ENCODE measurements at places on chromosomes 4 and X.

DNA sequence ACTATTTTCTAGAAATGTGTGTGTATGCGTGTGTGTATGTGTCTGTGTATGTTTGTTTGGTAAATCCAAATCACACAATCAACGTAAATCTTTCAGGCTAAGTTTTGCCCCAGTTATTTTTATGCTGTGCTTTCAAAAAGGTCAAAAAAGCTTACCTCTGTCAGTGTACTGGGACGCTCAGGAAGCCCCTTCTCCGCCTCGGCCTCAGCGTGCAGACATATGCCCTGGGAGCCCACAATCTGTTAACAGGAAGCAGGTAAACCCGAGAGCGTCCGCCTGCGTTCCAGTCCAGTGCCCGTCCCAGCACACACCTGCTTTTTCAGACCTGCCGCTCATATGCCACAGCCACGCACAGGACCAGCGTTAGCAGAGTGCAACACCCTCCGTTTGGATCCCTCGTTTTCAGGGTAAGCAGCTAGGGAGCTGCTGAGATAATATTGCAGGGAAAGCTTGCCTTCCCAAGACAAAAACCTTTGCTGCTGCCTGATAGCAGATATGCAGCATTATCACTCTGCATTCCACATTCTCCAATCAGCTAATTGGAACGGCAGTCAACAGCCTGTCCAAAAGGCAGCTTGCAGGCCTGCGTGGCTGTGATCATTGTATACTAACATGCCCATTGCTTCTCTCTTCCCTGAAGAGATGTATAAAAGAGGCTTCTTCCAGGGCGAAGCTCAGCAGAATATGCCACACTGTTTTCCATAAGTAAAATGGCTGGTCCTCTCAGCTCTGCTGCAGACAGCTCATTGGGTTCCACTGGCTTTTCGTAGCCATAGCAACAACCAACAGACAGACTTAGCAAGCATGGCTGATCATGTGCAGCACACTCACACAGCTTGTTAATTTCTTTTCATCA lies at the start of gene SORBS2:
TSS of gene SORBS2 (minus strand) at position 686 of the 856 bp plus-strand sequence. CDS start 121,623 bp downstream, outside the sequence.
- DNase-seq = no peak

- DNase-seq = no peak
Observed at GRCh38 chr4:166043801-166044200, 170.8 kb downstream of the TLL1 start.

DNA sequence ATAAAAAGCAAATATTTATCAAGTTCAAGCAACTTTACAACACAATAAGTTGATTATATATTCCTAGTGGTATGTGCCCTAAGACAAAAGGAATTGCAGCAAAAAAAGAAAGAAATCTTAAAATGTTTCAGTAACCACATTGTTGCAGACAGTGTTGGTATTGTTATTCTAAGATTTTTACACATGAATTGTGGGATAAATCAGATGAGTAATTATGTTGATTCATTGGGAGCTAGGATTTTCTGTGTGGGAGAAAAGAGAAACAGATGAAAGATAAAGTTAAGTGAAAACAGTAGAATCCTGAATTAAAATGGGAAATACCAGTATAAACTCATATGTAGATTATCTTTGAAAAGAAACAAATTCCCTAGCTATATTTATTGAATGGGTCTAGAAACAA lies 362.4 kb downstream of the PPP3CA start:
- DNase-seq = no peak

GRCh38 chrX:78945186-78945912 lies at the start of gene P2RY10:
P2RY10 (plus strand) TSS chrX:78945391; CDS start chrX:78960521, 15,130 bp downstream.
- DNase-seq = no peak
